ENCODE measurements at places on chromosomes 12 and 14. TPM values are rescaled to one million over a fixed set of nuclear protein-coding genes. Genes with fewer than 3 reads are reported as not detected.

CLEC2A gene
- not detected for total RNA-seq

GRCh38 chr12:104599272-104600035 is 142.7 kb downstream of the CHST11 start:
- no peak for DNase-seq
- no peaks in the 10 kb centered on the region for H3K36me3 ChIP-seq
- no peak overlapping the region for H3K4me3 ChIP-seq
- H3K27me3 ChIP-seq, result no peaks in the 10 kb centered on the region
- H3K27ac ChIP-seq, result no peak overlapping the region
- peaks cover 64% of the 10 kb centered on the region for H3K4me1 ChIP-seq

APOF gene
- total RNA-seq, result not detected

DNA sequence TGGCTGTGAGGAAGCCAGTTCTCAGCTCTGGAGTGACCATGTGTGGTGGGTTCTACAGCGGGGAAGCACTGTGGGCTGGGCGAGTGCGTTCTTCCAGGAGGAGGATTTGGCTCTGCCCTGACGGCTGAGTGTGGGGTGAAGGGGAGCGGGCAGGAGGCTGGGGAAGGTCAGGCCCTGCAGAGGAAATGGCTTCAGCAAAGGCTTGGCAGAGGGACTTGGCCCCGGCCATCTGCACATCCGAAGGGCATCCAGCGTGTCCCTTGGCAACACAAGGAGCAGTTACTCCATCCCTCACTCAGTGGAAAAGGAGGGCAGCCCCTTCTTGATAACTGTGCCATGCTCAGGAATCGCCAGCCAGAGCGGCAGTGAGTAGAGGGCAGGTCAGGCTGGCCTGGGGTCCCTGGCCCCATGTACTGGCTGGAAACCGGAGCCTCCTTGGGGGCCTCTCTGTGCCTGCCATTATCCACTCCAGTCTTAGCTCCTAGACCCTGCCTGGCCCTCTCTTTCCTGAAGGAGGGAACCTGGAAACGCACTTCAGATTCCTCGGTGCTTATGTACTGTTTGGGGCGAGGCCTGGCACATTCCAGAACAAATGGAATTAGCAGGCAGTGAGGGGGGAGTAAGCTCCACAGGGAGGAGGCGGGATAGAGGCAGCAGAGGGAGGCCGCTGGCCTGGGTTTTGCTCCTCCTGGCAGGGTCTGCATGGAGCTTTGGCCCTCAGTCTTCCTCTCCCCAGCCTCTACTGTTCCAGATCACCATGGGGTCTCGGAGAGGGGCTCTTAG is 133.6 kb upstream of the NCOR2 start:
- no peaks in the 10 kb centered on the region for H3K36me3 ChIP-seq
- H3K4me3 ChIP-seq, result peak overlapping the region; percentile 20
- peak overlapping the region; percentile 85 for H3K27ac ChIP-seq
- H3K4me1 ChIP-seq, result peaks cover 82% of the 10 kb centered on the region
- peak; percentile 76 for DNase-seq
- no peaks in the 10 kb centered on the region for H3K27me3 ChIP-seq

GRCh38 chr12:83954956-83955601 is 957.5 kb downstream of the SLC6A15 start:
- no peaks in the 10 kb centered on the region for H3K4me1 ChIP-seq
- H3K27me3 ChIP-seq, result no peaks in the 10 kb centered on the region
- DNase-seq, result no peak
- no peak overlapping the region for H3K27ac ChIP-seq
- H3K4me3 ChIP-seq, result no peak overlapping the region
- H3K36me3 ChIP-seq, result no peaks in the 10 kb centered on the region

TTC9 gene
- 5.5 TPM for total RNA-seq

DNA sequence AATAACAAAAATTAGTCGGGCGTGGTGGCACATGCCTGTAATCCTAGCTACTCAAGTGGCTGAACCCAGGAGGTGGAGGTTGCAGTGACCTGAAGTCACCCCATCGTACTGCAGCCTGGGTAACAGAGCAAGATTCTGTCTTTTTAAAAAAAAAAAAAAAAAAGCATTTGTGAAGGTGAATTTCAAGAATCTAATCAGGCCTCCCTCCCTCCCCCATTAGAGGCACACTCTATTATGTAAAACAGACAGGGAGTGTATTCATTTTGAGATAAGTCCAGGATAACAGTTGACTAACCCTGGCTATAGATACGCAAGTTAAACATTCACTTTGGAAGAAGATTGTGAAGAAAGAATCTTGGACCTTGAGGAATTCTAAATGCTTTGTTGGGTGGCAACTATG is 2.9 kb downstream of the RESF1 start:
- no peaks in the 10 kb centered on the region for H3K27me3 ChIP-seq
- H3K4me3 ChIP-seq, result peak overlapping the region; percentile 74
- H3K4me1 ChIP-seq, result peaks cover 60% of the 10 kb centered on the region

GRCh38 chr14:34711796-34712712 is 2.3 kb downstream of the CFL2 start:
- peaks cover 42% of the 10 kb centered on the region for H3K4me1 ChIP-seq
- H3K36me3 ChIP-seq, result peaks cover 19% of the 10 kb centered on the region
- DNase-seq, result no peak
- H3K27me3 ChIP-seq, result no peaks in the 10 kb centered on the region
- no peak overlapping the region for H3K27ac ChIP-seq

All from lower lobe of right lung (tissue), 2 donors.